ENCODE measurements at places on chromosomes 2 and 18.

GRCh38 chr2:19659024-19659792 lies 242.6 kb downstream of the TTC32 start:
- DNase-seq = no peak

DNA sequence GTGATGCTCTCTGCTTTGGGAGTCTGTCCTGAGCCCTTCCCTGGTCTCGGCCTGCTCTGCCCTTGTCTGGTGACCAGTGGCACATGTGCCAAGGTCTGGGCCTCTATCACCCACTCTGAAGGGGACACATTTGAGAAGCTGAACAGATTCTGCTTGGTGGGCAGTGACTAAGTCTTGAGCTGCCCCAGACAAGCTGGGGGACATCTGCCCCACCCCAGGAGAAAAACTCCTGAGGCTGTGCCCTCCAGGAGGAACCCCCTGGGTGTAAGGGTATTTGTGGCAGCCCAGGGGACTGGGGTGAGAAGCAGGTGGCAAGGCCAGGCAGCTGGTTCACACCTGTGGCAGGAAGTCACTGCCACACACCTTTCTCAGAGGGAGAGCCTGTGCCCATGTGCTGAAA lies 342.1 kb downstream of the DYSF start:
- DNase-seq = no peak

GRCh38 chr2:238845583-238846377 lies 2.1 kb upstream of the TWIST2 start:
- DNase-seq = no peak

DNA sequence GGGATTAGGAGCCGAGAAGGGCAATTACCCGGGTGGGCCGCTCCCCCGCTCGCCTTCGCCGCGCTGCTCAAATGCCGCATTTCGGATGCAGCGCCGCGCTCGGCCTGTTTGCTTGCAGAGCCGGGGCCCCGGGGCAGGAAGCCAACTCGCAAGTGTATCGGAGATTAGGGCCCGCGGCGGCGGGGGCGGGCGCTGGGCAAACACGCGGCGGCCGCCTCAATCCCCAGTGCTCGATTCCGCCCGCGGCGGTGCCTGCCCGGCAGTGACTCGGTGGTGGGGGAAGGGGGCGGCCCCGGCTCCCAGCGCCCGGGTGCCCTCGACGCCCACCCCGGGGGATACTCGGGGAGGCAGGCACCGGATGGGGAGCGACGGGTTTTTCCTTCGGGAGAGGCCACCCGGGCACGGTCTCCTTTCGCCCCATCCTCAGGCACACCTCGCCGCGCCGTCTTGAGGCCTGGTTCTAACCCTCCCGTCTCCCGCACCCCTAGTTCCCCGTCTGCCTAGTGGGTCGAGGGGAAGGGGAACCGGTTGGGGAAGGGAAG lies 26.6 kb upstream of the NOTO start:
- no peak for DNase-seq

DNA sequence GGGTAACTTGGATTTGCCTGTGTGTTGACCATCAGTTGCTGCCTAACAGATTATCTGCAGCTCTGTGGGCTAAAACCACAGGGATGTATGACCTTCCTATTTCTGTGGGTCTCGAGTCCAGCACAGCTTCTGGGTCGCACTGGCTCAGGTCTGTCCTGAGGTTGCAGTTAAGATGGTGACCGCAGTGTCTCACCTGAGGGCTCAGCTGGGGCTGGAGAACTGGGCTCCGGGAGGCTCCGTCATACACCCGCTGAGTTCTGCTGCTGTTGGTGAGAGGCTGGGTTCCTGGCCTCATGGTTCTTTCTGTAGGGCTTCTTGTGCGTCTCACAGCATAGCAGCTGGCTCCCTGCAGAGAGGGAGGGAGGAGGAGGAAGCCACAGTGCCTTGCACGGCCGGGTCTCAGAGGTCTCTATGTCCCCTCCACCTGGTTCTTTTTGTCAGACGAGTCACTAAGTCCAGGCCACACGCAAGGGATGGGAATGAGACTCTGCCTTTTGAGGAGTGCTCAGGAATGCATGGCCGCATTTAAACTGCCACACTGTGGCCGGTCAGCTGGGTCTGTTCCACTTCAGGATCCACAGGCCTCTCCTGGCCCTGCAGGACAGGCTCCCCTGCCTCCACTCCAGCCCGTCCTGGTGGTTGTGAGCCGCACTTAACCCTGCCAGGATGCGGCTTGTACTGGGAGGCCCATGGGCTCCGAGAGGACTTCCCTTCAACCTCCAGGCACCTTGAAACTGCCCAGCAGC lies 67.2 kb downstream of the ADI1 start:
- DNase-seq = no peak

DNA sequence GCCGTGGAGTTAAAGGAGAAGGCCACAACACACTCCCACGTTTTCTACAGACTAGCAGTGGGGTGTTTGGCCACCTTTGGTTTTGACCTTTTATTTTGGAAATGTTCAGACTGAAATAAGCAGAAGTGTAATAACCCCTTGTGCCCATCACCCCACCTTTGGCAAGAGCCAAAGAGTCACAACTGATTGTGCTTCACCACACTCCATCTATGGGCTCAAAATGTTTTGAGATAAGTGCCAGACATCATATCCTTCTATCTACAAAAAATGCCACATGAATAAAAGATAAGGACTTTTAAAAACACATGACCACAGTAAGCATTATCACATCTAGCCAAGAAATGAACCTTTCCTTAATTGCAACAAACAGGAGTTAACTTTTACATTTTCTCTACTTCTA lies 9.9 kb upstream of the GPR35 start:
- DNase-seq = no peak

- DNase-seq = no peak
Measured at GRCh38 chr2:173931751-173932150, 33.4 kb downstream of the SP3 start.

- no peak for DNase-seq
Measured at GRCh38 chr2:161676902-161677496, 52.8 kb downstream of the SLC4A10 start.

- DNase-seq = no peak
Measured at GRCh38 chr2:149872041-149872440, 284.5 kb upstream of the MMADHC start.

DNA sequence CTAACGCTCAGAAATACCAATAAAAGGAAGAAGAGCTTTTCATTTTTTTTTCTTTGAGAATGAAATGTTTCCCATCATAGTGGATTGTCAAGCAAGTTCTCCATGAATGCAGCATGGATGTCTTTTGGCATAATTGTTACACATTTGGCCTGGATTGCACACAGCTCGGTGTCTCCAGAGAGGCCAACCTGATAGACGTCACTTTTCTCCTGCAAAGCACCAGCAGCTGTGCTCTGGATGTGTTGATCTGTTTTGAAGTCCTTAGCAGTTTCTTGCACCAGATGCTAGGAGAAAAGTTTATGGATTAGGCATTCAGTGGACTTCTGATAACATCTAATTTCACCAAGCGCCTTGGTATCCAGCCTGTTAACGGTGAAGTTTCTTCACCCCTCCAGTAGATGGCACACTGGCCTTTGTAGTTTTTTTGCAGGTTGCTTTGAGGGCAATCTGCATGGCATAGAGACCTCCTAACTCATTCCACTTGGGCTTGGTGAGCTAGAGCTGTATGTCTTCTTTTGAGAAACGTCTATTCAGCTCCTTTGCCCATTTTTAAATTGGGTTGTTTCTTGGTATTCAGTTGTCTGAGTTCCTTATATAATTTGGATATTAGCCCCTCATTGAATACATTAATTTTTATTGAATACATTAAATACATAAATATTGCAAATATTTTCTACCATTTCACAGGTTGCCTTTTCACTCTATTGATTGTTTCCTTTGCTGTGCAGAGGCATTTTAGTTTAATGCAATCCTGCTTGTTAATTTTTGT lies 59.7 kb downstream of the PTH2R start:
- peak; percentile 17 for DNase-seq

Data from NCI-H1048 (cell line).